ENCODE measurements at places on chromosomes 6 and 20.

- no peak for DNase-seq
These were observed 254.9 kb downstream of the ERMARD start for GRCh38 chr6:170006071-170006899.

- no peak for DNase-seq
These were observed 11.7 kb upstream of the TBC1D7 start for GRCh38 chr6:13339863-13340630.

GRCh38 chr6:7267466-7268091, 45.4 kb downstream of the SSR1 start:
- DNase-seq, result no peak

- no peak for DNase-seq
These were observed 128.9 kb downstream of the ELOVL4 start for GRCh38 chr6:79818471-79818870.

DNA sequence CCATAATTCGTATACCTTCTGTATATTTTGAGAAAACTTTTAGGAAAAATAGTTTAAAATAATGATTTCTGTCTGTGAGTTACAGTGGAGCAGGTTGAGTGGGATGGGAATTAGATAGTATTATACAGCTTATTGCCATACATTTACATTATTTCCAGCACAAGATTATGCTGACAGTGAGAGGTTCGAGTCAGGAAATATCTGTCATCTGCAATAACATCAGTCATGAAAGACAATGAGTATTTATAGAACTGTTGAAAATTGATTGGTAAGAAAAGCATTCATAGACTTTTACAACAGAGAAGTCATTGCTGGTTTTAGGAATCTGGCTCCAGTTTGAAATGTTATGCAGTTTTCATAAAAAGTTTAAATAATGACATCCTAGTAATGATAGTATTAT, 45.9 kb downstream of the FAM135A start:
- DNase-seq, result no peak

GRCh38 chr20:54059691-54060364, 10.6 kb downstream of the BCAS1 start:
- DNase-seq, result no peak

- no peak for DNase-seq
These were observed 49.0 kb upstream of the HTR1E start for GRCh38 chr6:86888301-86888700.

DNA sequence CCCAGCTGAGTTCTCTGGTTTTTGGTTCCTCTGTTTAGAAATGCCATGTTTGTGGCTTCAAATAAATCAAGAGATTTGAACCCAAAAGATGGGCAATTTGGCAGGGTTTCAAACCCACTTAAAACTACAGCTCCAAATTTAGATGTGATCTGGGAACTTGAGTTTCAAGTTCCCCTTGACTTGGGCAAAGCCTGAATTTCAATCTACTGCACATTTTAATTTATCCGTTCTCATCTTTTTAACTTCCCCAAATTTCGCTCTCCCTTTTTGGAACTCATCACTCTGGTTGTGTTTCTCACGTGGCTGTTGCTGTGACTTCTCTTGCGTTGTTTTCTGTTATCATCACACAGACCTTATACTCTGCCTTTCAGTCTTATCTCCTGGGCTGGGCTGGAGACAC, 230.9 kb downstream of the CDC5L start:
- DNase-seq, result peak; percentile 17

DNA sequence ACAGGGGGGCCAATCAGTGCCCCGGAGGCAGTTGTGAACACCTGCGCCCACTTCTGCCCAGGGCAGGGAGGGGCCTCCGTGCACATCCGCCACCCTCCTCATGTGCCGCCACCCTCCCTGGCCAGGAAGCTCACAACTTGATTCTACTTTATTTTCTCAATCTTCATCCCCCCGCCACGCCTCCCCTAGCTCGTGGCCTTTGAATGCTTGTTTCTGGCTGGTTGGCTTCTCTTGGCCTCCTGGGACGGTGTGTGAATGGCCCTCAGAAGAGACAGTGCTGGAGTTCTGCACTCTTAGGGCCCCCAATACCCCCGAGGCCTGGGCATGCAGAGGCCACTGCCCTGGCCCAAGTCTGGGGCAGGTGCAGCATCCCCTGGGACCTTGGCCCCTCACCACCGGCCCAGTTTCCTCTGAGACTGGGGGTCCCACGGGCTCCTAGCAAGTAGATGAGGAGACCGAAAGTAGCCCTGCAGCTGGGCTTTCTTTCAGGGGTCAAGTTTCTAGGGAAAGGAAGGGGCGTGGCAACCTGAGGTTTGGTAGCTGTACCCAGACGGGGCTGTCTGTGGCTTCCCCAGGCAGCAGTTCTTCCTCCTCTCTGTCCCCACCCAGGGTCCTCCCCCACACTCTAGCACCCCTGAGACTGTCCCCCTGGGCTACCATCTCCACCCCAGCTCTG, 1.3 kb downstream of the RGS19 start:
- DNase-seq, result peak; percentile 67
